Cardiac fibroblast (primary cell): ENCODE measurements at places on chromosomes 11 and 22.
A peak's percentile ranks its signal among the peaks of the same experiment; 100 is the strongest.

- DNase-seq: no peak
Measured at GRCh38 chr11:67282155-67282875, 6.8 kb upstream of the ANKRD13D start.

DNA sequence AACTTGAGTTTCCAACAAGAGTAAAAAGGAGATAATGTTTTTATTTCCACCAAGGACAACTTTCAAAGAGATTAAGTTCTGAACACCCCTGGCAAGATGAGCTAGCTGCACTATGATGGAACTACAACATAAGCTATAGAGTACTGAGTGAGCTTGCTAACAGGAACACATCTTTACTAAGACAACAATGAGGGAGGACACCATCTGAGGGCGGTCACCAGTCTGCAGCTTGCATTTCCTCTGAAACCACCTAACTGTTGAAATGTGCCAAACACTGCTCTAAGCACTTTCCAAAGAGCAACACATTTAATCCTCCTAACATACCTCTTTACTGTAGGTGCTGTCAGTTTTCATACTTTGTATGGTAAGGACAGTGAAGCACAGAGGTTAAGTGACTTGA, 68.4 kb downstream of the TCF20 start:
- no peak for DNase-seq

DNA sequence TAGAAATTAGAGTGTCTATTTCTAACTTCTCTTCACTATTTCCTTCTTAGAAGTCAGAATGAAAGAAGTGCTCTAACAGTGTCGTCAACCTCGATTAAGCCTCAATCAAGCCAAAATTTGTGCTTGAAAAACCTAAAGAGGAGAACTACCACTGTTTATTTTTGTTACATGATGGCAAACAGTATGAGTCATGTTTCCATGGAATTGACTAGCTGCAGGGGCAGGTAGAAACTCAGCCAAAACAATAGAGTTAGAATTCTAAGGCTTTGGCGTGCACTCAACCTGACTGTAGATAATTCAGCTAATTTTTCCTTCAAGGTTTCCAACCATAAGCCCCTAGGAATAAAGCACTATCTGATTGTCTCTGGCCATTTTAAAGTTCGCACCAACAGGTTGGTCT, 415.9 kb downstream of the ETS1 start:
- DNase-seq: peak; percentile 63

GRCh38 chr11:117230286-117230961, 1.4 kb downstream of the PCSK7 start:
- no peak for DNase-seq

DNA sequence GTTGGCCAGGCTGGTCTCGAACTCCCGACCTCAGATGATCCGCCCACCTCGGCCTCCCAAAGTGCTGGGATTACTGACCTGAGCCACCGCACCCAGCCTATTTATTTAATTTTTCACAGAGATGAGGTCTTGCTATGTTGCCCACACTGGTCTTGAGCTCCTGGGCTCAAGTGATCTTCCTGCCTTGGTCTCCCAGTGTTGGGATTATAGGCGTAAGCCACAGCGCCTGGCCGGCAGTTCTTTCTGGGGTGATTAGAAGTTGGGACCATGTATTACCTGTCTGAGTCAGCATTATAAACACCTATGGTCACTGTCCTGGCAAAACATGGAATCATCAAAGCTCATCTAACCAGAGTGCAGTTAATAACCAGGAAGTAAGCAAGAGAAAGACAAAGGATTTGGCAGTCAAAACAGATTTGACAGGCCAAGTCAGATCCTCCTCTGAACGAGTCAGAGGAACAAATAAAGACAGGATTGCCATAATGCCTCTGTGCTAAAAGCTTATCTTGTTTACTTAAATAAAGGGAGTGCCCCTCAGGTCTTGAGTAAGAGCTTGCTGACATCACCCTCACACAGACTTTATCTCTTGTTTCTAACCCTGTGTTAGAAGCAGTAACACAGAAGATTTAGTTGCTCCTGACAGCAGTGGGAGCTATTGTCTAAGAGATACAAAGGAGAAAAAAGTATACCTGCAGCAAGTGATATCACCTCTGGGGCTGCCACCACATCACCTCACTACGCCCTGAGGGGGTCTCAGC, 3.7 kb downstream of the SERPIND1 start:
- DNase-seq: peak; percentile 94

DNA sequence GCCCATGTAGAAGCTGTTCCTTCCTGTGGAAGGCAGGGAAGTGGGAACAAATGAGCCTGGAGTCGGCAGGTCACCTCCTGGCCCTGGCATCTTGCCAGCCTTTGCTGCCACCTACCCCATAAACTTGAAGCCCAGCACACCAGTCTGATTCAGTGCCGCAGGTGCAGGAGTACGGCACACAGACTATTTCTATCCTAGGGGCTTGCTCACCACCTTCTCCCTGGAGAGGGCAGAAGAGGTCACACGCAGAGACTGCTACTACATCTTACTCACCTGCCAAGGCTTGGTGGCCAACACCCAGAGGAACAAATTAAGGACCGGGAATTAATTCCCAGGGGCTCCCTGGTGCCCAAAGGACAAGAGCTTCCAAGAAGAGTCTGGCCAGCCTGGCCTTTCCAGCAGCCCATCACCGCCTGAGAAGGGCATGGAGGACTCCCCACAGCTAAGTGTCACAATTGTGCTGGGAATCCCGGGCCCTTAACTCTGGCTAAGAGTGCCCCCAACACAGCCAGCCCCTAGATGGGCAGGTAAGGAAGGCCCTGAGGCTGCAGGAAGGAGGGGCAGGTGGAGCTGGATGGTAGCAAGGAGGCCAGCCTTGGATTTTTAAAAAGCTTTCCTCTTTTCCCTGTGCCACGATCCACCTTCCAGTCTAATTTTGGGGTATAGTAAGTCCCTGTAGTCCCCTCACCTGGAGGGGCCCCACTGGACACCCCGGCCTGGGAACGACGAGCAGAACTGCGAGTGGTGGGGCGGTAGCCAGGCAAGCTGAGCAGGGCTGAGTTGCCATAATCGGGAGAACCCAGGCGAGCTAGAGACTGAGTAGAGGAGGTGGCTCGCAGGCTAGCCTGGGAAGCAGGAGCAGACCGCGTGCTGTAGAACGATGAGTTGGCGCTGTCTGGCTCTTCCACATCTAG, 6.9 kb downstream of the IL18BP start:
- DNase-seq: no peak

- DNase-seq: no peak
Measured at GRCh38 chr11:61769946-61770683, 17.7 kb downstream of the MYRF start.

DNA sequence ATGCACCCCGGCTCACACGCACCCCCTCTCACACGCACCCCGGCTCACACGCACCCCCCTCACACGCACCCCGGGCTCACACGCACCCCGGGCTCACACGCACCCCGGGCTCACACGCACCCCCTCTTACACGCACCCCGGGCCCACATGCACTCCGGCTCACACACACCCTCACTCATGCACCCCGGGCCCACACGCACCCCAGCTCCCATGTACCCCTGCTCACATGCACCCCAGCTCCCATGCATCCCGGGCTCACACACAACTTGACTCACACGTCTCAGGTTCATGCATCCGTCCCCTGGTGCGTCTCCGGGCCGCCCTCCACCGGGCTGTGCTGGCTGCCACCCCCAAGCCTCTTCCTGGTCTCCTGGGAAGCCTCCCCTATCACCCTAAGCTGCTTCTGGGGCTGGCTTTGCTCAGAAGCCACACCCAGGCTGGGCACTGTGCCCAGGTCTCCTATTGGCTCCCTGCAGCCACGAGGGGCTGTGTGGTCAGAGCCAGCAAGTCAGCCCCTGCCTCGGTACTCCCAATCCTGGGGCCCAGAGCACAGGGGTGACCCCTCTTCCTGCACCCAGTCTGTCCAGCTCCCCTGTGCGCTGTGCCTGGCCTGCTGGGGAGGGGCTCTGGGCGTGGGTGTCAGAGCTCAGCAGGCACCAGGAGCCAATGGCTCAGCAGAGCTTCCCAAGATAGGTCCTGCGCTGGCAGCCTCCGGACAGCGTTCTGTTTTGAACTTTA, 16.9 kb downstream of the TSPAN4 start:
- peak; percentile 96 for DNase-seq

GRCh38 chr11:46338636-46338987, 8.7 kb upstream of the DGKZ start:
- DNase-seq: no peak

DNA sequence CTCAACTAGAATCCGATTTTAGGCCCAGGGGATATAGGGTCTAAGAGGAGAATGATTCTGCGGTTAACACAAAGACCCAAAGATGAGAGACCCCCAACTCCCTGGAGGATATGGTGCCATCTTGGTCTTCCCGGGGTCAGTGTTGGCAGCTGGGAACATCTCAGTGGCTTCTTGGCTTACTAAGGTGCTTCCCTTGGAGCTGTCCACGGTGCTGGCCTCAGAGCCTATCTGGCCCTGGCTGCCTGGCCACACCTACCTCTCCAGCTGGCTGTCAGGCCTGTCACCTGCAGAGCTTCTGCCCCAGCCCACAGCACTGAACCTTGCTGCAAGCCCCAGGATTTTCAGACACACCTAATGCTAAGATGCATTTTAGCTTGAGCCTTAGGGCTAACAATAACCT, 70.7 kb upstream of the THY1 start:
- peak; percentile 30 for DNase-seq

DNA sequence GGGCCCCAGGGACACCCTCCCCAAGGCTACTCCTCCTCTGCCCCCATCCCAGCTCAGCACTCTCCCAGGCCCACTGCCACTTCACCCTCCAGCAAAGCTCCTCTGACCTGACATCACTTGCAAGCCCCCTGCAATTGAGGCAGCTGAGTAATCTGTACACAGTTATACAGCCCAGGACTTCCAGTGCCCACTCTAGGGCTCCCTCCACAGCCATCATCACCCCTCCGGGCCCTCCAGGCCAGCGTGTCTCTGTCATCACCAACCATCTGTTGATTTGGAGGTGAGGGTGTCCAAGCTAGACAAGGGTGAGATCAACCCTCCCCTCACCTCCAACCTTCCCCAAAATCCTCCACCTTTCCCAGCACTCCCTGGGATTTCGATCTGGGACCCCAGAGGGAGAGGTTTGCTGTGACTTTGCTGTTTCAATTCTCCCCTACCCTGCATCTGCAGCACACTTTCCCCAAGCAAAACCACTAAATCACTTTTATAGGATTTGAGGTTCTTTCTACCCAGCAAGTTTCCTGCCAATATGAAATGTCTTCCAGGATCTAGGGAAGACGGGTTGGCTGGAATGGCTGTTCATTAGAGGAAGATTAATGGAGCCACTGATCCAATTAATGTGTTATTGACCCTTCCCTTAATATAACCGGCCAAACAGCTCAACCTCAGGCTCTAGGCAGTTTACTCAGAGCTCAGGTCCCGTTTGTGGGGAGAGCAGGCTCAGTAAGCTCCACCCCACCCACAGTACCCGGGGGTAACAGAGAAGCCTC, 92.9 kb downstream of the CHST1 start:
- no peak for DNase-seq

GRCh38 chr11:126990716-126991480, 9.7 kb downstream of the KIRREL3 start:
- peak; percentile 24 for DNase-seq

GRCh38 chr22:48431536-48432315, 1395.9 kb downstream of the BRD1 start:
- no peak for DNase-seq

- no peak for DNase-seq
Measured at GRCh38 chr11:112583261-112583893, 322.7 kb upstream of the PLET1 start.

DNA sequence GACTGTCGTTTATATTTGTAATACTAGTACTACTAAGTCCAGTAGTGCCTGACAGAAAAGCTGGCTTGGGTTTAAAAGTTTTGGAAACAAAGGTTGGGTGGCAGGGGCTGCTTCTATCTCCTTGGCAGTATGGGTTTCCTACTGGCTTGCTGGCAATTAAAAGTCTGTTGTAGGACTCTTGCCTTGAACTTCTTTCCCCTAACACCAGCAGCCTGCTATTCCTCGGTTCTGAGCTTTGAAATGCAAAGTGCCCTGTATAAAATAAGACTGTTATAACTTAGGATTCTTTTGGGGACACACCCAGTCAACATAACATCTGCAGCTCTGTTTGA, 1.3 kb downstream of the RNF169 start:
- no peak for DNase-seq

- no peak for DNase-seq
Measured at GRCh38 chr11:59291228-59291627, 67.5 kb upstream of the OR5AN1 start.

DNA sequence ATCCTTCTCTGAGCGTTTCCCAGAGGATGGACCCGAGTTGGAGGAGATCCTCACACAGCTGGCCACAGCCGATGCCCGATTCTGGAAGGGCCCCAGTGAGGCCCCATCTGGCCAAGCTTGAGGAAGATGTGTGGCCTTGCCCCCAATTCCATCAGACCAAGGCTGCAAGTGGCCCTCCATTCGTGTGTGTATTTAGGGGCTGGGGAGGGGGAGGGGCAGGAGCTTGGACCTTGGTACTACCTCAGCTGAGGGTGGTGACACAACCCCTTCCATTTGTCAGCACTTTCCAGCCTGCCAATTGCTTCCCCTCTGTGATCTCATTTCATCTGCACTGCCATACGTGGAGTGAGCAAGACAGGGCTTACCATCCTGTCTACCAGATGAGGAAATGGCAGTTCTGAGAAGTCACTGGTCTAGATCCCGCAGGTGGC, 1.3 kb upstream of the BBS1 start:
- DNase-seq: no peak

GRCh38 chr11:26571861-26572654, at the start of gene MUC15:
Gene MUC15, minus strand, starts transcription at chr11:26572263. Its CDS starts 5,169 bp downstream, at chr11:26567094.
- no peak for DNase-seq

DNA sequence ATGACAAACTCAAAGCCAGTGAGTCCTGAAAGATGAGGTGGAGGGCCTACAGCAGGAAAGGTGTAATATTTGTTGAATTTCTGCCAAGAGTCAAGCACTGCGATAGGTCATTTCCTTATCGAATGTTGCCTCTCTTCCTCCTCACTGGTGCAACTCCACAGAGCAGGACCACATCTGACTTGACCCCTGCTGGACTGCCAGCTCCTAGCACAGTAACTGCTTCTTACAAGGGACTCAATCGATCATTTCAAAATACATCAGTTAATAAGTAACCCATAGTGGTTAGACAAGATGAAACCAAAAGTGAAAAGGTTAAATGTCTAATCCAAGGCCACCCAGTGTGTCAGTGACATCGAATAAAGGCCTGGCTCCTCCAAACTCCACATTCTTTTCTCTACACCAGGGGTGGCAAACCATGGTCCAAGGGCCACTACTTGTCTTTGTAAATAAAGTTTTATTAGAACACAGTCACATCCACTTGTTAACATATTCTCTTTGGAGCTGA, 98.5 kb upstream of the CSNK2A3 start:
- DNase-seq: no peak
